Common myeloid progenitor, CD34-positive (primary cell): ENCODE measurements at places on chromosomes 5 and 9.

- DNase-seq = no peak
These were observed 64.6 kb upstream of the SIMC1 start for GRCh38 chr5:176173647-176174046.

DNA sequence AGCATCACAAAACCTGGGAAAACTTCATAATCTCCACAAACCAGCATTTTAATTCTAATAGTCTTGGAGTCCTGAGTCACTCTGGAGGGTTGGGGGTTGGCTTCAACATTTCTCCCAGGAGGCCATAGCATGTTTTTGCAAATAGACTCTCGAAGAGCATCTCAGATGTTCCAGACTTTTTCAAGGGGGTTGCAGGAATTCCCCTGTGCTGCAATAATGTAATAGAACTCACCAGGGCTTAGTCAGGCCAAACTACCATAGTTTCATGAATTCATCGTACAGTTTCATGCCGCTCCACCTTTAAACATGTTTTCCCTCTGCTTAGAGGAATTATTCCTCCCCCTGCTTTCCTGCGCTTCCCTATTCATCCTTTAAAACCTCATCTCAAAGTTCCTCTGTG, 499.5 kb upstream of the KLF4 start:
- no peak for DNase-seq

DNA sequence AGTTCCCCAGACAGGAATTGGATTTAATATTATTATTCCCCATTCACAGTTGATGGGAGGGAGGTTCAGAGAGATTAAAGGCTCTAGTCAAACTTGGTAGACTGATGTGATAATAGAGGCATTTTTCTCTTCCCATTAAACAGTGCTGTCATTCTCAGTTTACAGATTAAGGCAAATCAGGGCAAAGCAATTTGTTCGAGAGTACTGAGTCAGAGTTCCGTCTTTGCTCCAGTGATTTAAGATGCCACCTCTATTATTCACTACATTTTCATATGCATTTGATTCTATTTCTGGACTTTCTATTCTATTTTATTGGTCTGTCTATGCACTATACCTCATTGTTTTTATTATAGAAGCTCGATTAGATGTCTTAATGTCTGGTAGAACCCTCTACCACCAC, 201.0 kb upstream of the RAI14 start:
- no peak for DNase-seq

DNA sequence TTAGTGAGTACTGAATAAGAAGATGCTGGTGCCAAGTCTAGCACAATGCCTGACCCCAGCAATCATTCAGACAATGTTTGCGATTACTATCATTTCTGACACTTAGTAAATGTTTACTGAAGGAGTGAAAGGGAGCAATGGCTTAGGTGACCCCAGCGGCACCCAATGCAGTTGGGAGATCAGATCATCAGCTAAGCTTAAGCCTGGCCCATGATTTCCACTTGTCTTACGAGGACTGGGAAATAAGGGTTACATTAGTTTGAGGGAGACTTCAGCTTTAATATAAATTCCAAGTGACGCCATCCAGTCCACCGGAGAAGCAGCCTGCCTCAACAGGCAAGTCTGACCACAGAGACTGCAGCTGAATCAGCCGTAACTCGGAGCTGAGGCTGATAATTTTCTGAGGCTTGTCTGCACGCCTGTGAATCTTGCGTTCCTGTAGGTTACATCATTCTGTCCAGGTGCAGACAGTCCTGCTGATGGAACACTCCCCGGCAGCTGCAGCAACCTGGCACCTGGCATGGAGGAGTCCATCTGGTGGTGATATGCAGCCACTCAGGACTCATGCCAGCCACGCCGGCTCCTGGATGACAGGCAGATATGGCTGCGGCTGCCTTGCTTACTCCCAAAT, 34.9 kb upstream of the FGF1 start:
- DNase-seq = no peak

DNA sequence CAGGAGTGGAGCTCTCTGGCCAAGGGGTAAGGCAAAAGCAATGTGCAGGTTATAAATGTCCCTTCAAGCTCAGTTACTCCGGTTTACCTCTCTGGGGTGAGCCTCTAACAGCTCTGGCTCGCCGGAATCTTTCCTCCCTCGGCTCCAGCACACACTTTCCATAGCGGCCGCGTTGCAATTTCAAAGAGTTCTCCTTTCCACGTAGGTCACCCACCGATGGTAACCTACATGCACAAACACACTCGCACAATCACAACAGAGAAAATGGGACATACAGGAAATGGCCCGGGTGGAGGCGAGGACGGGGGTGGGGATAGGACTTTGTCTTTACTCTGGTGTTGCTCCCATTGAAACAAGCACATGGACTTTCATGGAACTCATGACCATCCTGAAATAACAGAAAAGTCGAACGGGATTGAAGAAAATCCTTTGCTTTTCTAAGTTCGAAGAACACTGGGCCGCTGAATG, 1.2 kb downstream of the LHFPL2 start:
- DNase-seq = no peak

DNA sequence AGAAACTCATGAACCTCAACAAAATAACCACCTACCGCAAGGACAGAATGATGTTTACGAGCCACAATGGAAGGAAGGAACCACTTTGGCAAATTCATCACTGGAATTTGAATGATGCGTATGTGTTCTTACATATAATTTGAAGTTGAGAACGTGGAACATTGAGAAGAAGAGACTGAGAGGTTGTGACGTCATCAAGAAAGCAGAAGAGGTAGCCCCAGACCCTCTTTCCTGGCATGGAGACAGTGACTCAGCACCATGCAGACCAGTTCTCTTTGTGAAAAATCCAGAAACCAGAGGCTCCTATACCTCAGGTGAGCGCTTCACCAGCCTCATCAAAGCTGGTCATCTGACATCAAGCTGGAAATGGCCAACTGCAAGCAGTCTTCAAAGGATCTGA, 124.5 kb downstream of the PDZD2 start:
- DNase-seq = no peak
